Germinal center (tissue), 1 donor: ENCODE measurements at places on chromosomes 7 and 10.

- DNase-seq, result no peak
These were observed 18.4 kb downstream of the TIAL1 start for GRCh38 chr10:119578355-119578754.

GRCh38 chr7:152366662-152367061, 69.1 kb downstream of the KMT2C start:
- DNase-seq, result no peak

GRCh38 chr7:47962262-47962661, 14.0 kb upstream of the PKD1L1 start:
- no peak for DNase-seq

- no peak for DNase-seq
These were observed 124.9 kb upstream of the CTTNBP2 start for GRCh38 chr7:117997862-117998825.

DNA sequence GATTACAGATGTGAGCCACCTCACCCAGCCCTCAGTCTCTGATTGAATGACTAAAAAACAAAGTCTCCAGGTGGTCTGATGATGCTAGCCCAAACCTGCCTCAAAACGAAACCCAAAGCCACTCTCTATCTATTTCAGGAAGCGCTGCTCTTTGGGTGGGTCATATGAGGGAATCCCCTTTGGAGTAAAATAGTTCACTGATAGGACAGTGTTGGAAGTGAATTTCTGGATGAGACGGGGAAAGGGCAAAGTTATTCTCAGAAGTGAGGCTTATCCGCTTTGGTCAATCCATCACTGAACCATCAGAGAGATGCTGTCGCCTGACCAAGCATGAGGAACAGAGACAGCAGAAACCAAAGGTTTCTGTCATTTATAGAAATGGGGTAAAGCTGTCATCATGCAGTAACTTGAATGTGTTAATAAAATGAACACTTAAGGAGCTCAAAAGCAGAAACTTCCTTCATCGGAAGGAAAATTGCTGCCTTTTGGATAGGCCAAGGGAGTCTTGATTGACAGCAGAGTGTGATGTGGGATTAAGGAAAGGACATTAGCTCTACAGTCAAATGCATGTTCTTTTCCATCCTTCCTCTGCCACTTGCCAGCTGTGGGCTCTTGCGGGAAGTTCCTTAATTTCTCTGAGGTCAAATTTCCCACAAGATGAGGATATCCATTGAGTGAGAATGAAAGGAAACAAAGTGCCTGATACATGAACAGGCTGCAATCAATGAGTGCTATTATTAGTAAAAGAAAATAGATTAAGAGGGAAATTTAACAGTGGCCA, 64.9 kb upstream of the C1QL3 start:
- no peak for DNase-seq
